ENCODE measurements at places on chromosomes 2 and 18.

- no peak for DNase-seq
These were observed 327.2 kb downstream of the EN1 start for GRCh38 chr2:118520246-118520645.

GRCh38 chr2:223501641-223502040 lies 100.5 kb downstream of the SCG2 start:
- DNase-seq, result no peak

DNA sequence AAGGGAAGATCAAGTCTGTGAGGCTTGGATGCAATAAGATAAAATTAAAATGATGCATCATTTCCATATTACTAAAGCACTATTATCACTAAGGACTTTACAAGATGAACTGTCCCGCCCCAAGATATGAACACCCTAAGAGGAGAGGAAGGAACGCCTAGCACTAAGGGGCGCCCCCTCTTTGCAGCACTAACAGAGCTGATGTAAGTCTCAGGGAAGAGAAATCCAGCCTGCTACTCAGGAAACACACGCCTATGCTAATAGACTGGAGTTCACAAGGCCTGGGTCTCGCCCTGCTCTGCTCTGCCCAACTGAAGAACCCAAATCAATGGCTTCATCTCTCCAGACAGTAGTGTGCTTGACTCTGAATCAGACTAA lies 6.1 kb downstream of the INO80C start:
- DNase-seq, result no peak

DNA sequence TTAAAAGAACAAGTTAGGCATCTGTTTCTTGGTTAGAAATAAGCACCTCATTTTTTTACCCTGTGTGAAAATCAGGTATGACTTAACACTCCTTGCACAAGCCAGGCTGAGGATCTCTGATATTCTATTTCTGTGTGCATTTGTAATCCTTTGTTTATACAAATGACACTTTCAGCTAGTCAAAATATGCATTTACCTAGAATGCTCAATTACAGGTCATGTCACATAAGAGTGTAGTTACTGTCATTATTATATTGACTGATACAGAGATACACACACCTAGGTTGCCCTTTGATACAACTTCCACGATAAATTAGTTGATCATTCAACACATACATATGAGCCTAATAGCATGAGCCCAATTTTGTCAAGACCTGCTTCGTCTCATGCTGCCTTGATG lies 144.3 kb downstream of the CHST9 start:
- no peak for DNase-seq

DNA sequence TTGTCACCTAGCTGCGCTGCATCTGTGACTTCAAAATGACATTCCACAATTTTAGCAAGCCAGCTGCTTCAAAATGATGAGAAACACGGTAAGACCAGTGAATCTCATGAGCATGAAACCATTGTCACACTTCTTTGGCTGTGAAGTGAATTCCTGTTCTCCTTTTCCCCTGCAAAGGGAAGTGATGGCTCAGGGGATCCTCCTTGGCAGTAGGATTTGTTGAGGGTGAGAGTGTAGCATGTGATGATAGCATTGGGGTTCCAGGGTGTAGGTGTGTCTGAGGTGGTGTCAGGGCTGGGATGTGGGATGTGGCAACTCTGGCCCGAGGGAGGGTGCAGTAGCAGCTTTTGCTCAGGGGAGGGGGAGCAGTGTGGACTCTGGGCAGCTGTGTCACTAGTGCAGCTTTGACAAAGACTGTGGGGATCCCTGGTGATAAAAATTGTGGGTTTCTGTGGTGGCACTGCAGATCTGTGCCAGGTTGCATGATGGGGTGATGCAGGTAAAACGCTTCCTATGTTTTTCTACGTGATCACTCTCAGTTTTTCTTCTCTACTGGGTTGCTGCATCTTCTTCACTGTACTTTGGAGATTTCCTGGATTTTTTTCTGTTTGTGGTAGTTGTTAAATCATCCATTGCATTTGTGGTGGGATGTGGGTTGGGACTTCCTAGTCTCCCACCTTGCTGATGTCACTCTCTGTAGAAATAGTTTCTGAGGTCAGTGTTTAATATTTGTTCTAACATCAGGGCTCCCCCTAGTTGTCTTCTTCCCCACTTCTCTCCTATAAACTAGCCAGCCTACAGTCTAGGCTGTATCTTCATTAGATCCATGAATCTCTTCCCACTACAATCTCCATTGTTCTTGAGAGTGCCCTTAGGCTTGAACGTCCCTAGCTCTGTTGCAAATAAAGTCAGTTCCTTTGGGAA lies 107.0 kb downstream of the ACTR3 start:
- no peak for DNase-seq

DNA sequence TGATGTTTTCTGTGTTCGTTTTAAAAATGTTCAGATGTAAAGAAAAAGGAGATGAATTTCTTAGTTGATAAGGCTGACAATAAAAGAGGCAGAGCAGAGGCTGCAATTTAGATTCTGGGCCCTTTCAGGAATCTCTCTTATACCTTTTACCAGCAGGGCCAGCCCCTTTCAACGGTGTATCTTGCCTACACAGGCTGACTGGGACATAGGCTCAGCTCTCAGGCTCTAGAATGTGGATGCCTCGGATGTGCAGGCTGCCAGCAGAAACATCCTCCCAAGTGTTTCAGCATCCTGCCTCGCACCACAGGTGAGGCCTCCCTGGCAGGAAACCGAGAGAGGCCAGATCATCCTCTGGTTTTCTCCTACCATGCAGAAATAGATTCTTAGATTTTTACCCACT lies 3.4 kb downstream of the C2orf80 start:
- no peak for DNase-seq

DNA sequence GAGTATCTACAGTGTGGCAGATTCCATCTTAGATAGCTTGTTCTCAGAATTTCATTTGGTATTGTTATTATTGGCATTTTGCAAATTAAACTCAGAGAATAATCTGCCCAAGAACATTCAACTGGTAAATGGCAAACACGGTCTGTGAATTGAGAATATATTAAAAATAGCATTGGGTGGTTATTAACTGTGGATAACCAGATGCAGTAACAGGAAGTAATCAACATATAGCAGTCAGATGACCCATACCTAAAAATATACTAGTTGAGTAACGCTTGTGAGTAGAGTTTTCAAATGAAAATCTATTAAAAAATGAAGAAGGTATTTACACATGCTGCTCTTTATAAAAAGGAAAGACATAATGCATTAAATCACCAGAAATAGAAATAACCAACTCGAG lies 129.5 kb downstream of the ZNF804A start:
- no peak for DNase-seq

DNA sequence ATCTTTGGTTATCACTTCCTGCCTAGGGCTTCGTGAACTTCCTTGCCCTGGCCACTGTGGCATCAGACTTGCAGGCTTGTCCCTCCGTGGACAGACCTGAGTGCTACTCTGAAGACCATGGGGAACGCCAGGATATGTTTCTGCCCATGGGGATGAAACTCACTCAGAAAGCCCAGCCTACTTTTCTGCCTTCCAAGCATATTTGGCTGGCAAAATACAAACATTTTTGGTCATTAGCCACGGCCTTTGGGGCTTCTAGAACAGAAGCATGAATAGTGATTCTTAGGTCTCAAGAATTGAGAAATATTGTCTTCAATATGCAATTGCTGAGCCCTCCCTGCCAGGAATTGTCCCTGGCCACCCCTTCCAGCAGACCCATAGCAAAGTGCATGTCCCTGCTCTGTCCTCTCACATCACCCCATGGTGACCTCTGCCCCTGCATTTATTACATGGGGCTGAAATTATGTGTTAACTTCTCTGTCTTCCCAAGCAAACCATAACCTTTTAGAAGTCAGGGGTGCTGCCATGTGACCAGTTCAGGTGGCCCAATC lies 152.4 kb downstream of the OSR1 start:
- no peak for DNase-seq

- no peak for DNase-seq
These were observed 198.3 kb downstream of the PIEZO2 start for GRCh38 chr18:10950876-10951630.

Data from stimulated activated CD8-positive, alpha-beta memory T cell treated with anti-CD3 and anti-CD28 coated beads, Interleukin-7, amount 100 ng/mL, for 4 hours (primary cell).